ENCODE measurements at places on chromosomes 3 and 15. TPM values are rescaled to one million over a fixed set of nuclear protein-coding genes. Genes with fewer than 3 reads are reported as not detected.

- peaks cover 57% of the 10 kb centered on the region for H3K36me3 ChIP-seq
- peaks cover 39% of the 10 kb centered on the region for H3K4me1 ChIP-seq
- peak overlapping the region; percentile 75 for H3K27ac ChIP-seq
- no peak for DNase-seq
- H3K4me3 ChIP-seq = no peak overlapping the region
These were observed 64.5 kb downstream of the PGPEP1L start for GRCh38 chr15:98943051-98943508.

GRCh38 chr3:118811236-118811732 lies 223.4 kb downstream of the IGSF11 start:
- no peaks in the 10 kb centered on the region for H3K27me3 ChIP-seq
- no peaks in the 10 kb centered on the region for H3K4me1 ChIP-seq
- DNase-seq = no peak
- H3K4me3 ChIP-seq = no peak overlapping the region

- H3K4me1 ChIP-seq = no peaks in the 10 kb centered on the region
- no peaks in the 10 kb centered on the region for H3K27me3 ChIP-seq
- no peak for DNase-seq
- peaks cover 28% of the 10 kb centered on the region for H3K36me3 ChIP-seq
These were observed 6.8 kb upstream of the PKM start for GRCh38 chr15:72237853-72238224.

DNA sequence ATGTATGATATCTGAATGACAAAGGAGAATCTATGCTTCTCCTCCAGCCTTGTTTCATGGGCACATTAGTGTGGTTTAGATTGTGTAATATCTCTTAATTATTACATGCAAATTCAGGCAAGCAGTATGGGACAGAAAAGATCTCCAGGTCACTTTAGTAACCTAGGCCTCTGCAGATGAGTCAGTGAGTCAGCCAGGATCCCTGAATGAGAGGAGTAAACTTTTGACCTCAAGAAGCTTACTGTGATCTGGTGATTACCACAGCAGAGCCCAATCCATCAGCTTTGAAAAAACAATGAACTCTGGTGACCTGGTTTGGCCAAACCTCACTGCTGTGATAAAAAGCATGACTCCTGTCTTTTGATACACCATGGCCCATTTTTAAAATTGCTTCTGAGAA lies 107.8 kb downstream of the LRRN1 start:
- H3K4me1 ChIP-seq = no peaks in the 10 kb centered on the region
- no peak overlapping the region for H3K4me3 ChIP-seq
- no peaks in the 10 kb centered on the region for H3K36me3 ChIP-seq
- DNase-seq = no peak

DNA sequence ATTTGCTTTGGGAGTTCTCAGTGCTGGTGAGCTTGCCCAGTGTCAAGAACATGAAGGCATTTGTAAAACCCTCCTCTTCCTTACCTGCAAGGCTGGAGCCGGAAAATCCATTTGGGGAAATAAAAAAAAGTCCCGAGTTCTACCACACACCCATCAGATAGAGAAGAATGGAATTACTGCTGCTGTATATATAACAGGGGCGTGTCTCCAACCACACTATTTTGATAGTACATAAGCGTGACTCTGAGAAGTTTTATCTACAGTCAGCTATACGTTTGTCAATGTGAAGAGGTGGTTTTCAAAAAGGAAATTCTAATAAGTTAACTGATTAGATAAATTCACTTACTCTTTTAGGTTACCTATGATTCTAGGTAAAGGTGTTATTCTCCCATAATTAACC lies 1.3 kb upstream of the CPA3 start:
- no peak for DNase-seq
- H3K36me3 ChIP-seq = no peaks in the 10 kb centered on the region
- H3K4me3 ChIP-seq = no peak overlapping the region
- no peaks in the 10 kb centered on the region for H3K4me1 ChIP-seq
- no peaks in the 10 kb centered on the region for H3K27me3 ChIP-seq
- H3K27ac ChIP-seq = no peak overlapping the region

FETUB gene
- not detected for polyA plus RNA-seq
